ENCODE measurements at places on chromosomes 7 and 10.

- DNase-seq: peak; percentile 4
Measured at GRCh38 chr7:54932818-54933543, 85.8 kb upstream of the EGFR start.

DNA sequence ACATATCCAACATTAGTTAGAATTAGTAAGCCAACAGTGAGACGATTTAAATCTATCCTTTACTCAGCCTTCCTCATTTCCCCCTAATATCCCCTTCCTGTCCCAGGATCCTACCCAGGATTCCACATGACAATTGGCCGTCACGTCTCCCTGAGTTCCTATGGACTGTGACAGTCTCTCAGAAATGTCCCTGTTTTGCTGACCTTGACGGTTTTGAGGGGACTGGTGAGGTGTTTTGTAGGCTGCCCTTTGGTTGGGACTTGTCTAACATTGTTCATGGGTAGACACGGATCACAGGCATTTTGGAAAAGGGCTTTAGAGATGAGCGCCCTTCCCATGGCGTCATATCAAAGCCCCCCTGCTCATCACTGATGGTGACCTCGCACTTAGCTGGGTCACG lies 162.8 kb downstream of the ZMYND11 start:
- no peak for DNase-seq

DNA sequence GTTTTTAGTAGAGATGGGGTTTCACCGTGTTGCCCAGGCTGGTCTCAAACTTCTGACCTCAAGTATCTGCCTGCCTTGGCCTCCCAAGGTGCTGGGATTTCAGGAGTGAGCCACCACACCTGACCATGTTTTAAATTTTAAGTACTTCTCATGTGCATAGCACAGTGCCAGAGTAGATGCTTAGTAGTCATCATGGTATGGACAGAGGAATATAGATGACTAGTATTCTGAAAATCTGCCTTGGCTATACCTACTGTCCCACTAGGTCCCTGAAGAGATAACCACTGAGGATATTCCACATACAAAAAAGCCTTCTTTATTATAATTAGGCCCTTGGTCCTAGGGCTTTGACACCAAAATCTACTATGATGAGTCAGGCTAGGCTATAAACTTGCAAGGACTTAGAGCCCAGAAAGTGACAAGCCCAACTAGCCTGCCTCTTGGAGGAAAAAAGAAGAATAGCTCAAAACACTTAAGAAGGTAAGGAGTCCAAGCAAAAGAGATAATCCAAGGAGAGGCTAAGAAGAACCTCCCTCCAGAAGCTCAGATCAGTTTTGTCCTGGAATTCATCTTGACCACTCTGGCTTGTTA lies 34.0 kb downstream of the LUC7L2 start:
- no peak for DNase-seq

DNA sequence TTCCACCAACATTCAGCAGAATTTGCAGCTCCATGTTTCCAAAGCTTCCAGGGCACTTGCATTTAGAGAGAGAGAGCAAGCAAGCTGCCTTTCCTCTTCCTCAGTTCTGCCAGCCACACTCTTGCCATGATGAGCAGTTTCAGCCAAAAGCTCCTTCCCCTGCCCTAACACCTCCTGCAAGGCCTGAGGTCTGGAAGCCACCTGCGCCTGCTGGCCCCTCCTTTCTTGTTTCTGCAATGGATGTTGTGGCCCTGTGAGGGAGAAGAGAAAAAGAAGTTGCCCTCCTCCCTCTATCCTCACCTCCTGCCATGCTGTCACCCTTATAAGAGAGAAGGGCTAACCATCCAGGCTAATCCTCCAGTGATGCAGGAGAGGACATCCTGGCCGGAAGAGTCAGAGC lies 48.7 kb downstream of the IKZF1 start:
- DNase-seq: no peak

DNA sequence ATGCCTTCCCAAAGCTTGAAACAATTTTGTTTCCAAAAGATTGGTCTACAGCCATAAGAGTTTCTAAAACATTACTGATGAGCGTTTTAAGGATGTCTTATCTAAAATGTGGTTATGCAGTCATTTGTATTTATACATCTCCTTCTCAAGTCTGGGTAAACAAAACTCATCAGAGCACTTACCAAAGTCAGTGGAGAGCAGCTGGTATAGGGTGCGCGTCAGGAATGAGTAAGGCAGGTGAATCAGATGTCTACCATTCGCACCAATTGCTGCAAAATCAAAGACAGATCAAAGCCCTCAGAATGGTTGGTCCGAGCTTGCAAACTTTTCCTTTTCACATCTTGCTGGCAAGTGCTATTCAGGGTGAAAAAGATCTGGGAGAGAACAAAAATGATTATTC lies 65.6 kb upstream of the FAM171A1 start:
- DNase-seq: no peak

- DNase-seq: no peak
Measured at GRCh38 chr7:105814481-105814880, 61.9 kb downstream of the ATXN7L1 start.

DNA sequence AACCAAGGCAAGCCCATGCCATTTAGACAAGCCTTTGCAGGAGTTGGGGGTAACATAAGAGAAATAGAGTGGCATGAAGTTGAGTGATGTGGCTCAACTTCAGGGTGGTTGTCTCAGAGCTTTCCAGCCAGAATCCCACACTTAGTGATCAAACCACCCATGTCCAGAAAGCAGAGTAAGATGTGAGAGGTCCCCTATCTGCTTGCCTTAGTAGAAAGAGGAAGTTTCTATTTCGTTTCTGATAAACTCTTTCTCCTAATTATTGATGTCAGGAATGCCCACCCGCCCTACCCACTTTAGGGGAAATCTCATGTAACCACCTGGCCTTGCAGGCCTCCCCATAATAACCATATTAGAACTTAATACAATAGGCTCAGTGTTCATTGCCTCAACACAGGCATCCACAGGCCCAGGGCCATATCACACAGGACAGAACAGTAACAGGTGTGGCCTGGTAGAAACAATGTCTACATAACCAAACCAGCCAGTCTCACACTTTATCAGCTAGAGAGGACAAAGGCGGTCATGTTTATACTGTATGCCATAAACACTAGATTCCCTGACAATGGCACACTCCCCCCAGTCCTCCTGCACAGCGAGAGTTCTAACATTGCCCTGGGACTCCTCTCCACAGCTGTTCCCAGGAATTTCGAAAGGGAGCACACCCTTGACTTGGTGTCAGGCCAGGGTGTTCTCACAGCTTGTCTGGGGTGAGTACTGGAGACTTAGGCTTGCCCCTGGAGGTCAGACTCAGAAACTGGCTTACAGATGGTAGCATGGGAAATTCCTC lies 364.4 kb downstream of the CXCL12 start:
- DNase-seq: no peak

DNA sequence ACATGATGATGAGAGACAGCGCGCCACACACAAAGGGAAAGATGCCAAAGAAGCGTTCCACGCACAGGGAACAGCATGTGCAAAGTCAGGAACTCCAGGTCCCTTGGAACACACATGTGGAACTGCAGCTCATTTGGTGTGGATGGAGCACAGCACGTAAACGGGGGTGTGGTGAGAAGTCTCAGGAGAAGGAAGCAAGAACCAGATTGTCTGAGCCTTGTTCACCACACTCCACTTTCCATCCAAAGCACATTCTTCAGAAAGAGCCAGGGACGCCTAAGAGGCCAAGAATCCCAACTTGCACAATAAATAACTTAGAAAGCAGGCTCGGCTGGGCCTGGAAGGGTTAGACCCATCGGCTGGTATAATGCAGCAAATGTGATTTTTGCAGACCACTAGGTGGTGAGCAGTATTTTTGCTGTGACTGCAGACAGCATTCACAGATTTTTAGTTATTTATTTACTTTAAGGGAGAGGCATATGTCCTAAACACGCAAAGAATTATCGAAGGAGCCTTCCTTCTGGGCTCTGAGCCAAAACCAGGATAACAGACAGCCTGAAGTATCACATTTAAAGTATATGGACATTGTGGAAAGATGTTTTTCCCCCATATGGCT lies 27.9 kb upstream of the ASCC1 start:
- no peak for DNase-seq

GRCh38 chr7:116736927-116737715 lies 65.1 kb downstream of the MET start:
- DNase-seq: no peak

- DNase-seq: no peak
Measured at GRCh38 chr7:85102813-85103350, 84.0 kb downstream of the SEMA3D start.

GRCh38 chr10:23695825-23696420 lies 257.0 kb downstream of the OTUD1 start:
- no peak for DNase-seq

- DNase-seq: no peak
Measured at GRCh38 chr7:33593611-33594010, 311.7 kb upstream of the BMPER start.

- no peak for DNase-seq
Measured at GRCh38 chr10:120732643-120733313, 118.4 kb upstream of the WDR11 start.

DNA sequence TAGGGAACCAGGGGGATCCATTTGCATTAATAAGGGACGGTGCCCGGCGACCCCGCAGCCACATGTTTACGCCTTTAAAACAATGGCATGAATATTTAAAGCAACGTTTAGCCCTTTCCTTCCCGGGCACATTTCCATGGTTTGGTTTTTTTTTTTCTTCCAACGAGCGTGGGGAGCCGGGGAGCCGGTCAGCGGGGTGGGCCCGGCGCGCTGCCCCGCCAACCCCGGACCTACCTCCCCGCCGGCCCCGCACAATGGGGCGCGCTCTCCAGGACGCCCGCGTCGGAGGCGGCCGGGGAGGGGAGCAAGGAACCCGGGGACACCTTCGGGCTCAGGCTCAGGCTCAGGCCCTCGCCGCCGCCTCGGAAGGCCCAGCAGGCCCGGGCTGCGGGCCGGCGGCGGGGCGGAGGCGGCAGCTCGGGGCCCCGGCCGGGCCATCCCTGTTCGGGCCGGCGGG lies 1.0 kb downstream of the SEPHS1 start:
- peak; percentile 43 for DNase-seq

DNA sequence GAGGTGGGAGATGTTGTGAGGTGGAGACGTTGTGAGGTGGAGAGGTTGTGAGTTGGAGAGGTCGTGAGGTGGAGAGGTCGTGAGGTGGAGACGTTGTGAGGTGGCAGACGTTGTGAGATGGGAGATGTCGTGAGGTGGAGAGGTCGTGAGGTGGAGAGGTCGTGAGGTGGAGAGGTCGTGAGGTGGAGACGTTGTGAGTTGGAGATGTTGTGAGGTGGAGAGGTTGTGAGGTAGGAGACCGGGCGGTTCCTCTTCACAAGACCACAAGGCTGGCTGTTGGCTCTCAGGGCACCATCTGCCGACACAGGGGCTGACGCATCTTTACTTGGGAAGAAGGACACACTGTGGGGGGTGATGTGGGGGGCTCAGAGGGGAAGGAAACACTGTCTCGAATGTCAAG lies 34.7 kb upstream of the SHH start:
- DNase-seq: no peak

- DNase-seq: no peak
Measured at GRCh38 chr7:15073301-15073700, 170.8 kb upstream of the DGKB start.

DNA sequence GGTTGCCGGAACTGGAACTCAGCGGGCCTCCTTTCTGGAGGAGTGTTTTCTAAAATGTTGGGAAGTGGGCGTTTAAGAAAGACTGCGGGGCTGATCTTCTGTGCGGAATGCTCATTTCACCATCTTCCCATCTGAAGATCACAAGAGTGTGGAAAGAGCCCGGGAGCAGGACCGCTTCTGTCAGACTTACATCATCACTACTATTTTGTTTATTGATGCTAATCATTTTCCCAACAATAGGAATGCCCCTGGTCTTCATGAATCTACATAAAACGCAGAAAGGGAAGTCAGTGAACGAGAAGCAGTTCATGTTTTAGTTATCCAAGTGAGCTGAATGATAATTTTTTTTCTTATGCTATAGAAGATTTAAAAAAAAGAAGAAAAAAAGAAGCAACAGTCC lies 447.8 kb upstream of the MKI67 start:
- DNase-seq: no peak

DNA sequence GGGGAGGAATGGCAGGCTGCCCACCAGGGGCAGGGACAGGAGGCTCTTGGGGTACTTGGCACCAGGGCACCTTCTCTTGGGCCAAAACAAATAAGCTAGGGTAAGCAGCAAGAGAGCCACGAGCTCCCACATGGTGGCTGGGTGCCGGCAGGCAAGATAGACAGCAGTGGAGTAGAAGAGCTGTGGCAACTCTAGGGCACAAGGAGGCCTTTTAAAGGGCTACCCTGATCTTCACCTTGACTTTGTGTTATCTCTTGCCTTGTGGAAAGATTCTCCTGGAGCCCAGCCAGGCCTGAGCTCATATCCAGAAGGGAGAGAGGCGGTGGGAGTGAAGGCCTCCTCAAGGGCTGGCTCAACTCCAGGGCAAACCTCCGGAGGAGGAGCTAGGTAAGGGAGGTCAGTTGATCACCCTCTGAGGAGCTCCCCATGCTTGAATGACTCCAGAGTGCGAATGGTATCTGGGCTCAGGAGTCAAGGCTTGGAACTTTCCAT lies at the start of gene CYP17A1:
Gene CYP17A1, minus strand, starts transcription at position 184 of the 492 bp plus-strand sequence. Its CDS starts 52 bp downstream, at position 132.
- DNase-seq: no peak

DNA sequence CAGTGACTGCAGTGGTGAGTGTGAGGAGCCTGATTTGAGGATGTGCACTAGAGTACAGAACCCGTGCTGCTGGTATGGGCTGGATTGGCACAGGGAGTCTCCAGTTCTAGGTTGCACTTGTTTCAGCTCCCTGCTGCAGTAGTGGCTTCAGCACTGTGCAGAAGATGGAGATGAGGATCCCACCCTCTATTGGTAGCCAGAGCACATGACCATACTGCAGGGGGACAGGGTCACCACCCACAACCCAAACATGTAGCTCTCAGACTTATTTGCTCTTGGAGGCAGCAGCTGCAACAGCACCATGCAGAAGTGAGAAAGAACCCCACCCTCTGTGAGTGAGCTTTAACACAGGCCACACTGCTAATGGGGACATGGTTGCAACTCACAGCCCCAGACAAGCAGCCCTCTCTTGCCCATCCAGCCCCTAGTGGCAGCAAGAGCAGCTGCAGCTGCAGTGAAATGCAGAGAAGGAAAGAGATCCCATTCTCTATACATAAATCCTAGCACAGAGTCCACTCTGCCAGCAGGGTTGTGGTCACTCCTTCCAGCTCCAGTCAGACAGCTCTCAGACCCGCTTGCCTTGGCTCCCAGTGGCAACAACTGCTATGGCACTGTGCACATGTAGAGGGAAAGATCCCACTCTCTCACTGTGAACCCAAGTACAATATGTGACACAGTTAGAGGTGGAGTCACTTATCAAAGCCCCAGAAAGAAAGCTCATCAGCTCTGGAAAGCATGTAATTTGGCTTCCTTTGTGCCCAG lies 51.4 kb upstream of the SCIN start:
- no peak for DNase-seq

- no peak for DNase-seq
Measured at GRCh38 chr7:68147614-68148238, 1151.1 kb downstream of the TYW1 start.
